ENCODE measurements at places on chromosomes 11 and 22.

GRCh38 chr11:98710986-98711385 lies 309.8 kb upstream of the CNTN5 start:
- no peak for DNase-seq

GRCh38 chr22:36234919-36235318 lies 4.4 kb downstream of the APOL2 start:
- DNase-seq = no peak

DNA sequence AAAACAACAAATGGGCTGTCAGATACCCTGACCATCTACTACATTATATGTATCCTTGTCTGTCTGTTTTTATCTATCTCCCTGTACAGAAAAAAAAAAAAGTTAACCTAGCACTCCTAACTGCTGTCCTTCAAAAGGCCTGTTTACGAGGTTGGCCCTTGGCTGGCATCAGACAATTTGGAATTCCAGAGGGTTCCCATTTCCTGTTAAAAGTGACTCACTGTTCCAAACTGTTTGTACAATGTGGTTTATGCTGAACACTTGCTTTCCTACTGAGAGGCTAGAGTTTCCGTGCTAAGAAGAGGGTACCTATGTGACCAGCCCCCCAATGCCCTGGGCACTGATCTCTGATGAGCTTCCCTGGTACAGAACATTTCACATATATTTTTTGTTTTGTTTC lies 65.9 kb upstream of the HMGXB4 start:
- no peak for DNase-seq

GRCh38 chr11:134244593-134244992 lies 8.6 kb downstream of the THYN1 start:
- DNase-seq = no peak

- DNase-seq = peak; percentile 54
Measured at GRCh38 chr11:38791346-38791961, 2193.4 kb upstream of the RAG2 start.

DNA sequence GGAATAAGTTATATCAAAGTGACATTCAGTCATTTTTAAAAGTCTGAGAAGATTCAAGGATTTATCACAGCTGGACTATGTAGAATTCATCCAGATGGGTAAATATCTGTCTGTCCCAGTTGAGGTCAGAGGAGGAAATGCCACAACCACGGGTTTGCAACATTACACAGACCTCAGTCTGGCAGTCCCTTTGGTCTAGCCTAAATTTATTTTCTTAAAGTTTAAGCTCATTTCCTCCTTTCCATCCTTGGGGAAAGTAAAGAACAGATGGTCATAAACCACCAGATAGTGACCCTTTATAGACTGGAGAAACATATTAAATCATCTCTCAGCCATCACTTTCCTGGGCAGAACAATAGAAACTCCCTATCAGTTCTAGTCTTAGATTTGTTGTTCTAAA lies 238.4 kb upstream of the DDI1 start:
- no peak for DNase-seq

All from COR-L47 (cell line).